Mammary microvascular endothelial cell (primary cell): ENCODE measurements at places on chromosomes 3 and 15. TPM values are rescaled to one million over a fixed set of nuclear protein-coding genes. Genes with fewer than 3 reads are reported as not detected.

PATL2 gene
- total RNA-seq, result 0.33 TPM in 1 of 2 replicates, not detected in the other

C3orf52 gene
- total RNA-seq, result 2.1 and 4.0 TPM in 2 replicates

ARPP21 gene
- total RNA-seq, result not detected in 2 replicates

CCDC9B gene
- 6.3 and 7.7 TPM in 2 replicates for total RNA-seq

MAP3K13 gene
- total RNA-seq, result 17.9 and 19.6 TPM in 2 replicates

ZBED2 gene
- total RNA-seq, result not detected in 2 replicates

SAXO2 gene
- 1.1 and 2.7 TPM in 2 replicates for total RNA-seq

GTF2A2 gene
- total RNA-seq, result 66.9 and 78.8 TPM in 2 replicates

ZNF860 gene
- total RNA-seq, result 0.89 and 1.6 TPM in 2 replicates

FAM81A gene
- 0.20 and 0.44 TPM in 2 replicates for total RNA-seq

OR5K2 gene
- total RNA-seq, result not detected in 2 replicates

CHMP2B gene
- 24.4 and 27.2 TPM in 2 replicates for total RNA-seq

LRTM1 gene
- not detected in 2 replicates for total RNA-seq

VWA5B2 gene
- not detected in 2 replicates for total RNA-seq

SPATA12 gene
- 0.13 and 0.15 TPM in 2 replicates for total RNA-seq

CHRNA3 gene
- total RNA-seq, result not detected in 2 replicates

TRAIP gene
- 8.4 and 9.1 TPM in 2 replicates for total RNA-seq

C15orf61 gene
- total RNA-seq, result 2.3 and 4.5 TPM in 2 replicates

GPR171 gene
- total RNA-seq, result not detected in 2 replicates

ZCWPW2 gene
- total RNA-seq, result 0.47 TPM in 1 of 2 replicates, not detected in the other

CD96 gene
- not detected in 2 replicates for total RNA-seq

ACTRT3 gene
- 6.1 and 6.7 TPM in 2 replicates for total RNA-seq

TMEM40 gene
- total RNA-seq, result not detected in 2 replicates

LEKR1 gene
- not detected in 2 replicates for total RNA-seq

PLD1 gene
- 36.4 and 39.6 TPM in 2 replicates for total RNA-seq

ABCF3 gene
- 33.1 and 34.8 TPM in 2 replicates for total RNA-seq

DUOX1 gene
- not detected in 2 replicates for total RNA-seq

USP13 gene
- total RNA-seq, result 11.8 and 15.2 TPM in 2 replicates

SV2B gene
- total RNA-seq, result 1.3 and 1.7 TPM in 2 replicates

GOLGA6B gene
- not detected in 2 replicates for total RNA-seq

XCR1 gene
- not detected in 2 replicates for total RNA-seq

ERC2 gene
- 0.05 and 0.13 TPM in 2 replicates for total RNA-seq

CRYBG3 gene
- 11.5 and 15.0 TPM in 2 replicates for total RNA-seq

ADGRG7 gene
- total RNA-seq, result not detected in 2 replicates
